Activated CD4-positive, alpha-beta T cell treated with anti-CD3 and anti-CD28 coated beads, Interleukin-2, amount 10 ng/mL, durations not matched to agents 24 days and 14 days (primary cell): ENCODE measurements at places on chromosomes 5 and 9. TPM values are rescaled to one million over a fixed set of nuclear protein-coding genes. Genes with fewer than 3 reads are reported as not detected.

CAST gene
- total RNA-seq, result 99.3 and 104 TPM in 2 replicates

LRRC19 gene
- not detected in 2 replicates for total RNA-seq

PCDHGA4 gene
- total RNA-seq, result 0.33 and 0.37 TPM in 2 replicates

DNA sequence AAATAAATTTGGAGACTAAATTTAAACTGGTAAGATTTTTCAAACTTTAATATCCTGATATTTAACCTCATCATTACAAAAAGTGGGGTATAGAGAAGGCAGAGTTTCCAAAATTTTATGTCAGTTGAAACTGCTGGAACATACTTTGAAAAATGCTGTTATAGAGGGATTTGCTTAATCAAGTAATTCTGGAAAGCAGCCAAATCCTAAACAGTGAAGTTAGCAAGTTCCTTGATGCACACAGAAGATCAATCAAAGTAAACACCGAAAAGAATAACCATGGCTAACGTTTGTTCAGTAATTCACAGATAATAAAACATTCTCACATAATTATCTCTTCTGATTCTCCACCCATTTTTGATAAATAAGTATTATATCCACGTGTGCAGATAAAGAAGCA is 8.1 kb upstream of the PRR16 start:
- H3K36me3 ChIP-seq, result no peaks in the 10 kb centered on the region
- no peak for DNase-seq
- peaks cover 3% of the 10 kb centered on the region for H3K4me1 ChIP-seq
- H3K4me3 ChIP-seq, result no peak overlapping the region

DNA sequence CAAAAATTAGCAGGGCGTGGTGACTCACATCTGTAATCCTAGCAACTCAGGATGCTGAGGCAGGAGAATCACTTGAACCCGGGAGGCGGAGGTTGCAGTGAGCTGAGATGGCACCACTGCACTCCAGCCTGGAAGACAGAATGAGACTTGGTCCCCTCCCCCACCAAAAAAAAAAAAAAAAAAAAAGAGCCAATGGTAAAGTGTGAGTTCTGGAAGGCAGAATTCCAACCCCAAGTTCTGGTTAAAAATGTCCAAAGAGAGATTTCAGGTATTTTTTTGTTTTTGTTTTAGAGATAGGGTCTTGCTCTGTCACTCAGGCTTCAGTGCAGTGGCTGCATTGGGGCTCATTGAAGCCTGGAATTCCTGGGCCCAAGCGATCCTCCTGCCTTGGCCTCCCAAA is 1.6 kb upstream of the SET start:
- peaks cover 28% of the 10 kb centered on the region for H3K36me3 ChIP-seq
- H3K27me3 ChIP-seq, result no peaks in the 10 kb centered on the region
- peak overlapping the region; percentile 40 for H3K4me3 ChIP-seq
- peaks cover 55% of the 10 kb centered on the region for H3K4me1 ChIP-seq

DNA sequence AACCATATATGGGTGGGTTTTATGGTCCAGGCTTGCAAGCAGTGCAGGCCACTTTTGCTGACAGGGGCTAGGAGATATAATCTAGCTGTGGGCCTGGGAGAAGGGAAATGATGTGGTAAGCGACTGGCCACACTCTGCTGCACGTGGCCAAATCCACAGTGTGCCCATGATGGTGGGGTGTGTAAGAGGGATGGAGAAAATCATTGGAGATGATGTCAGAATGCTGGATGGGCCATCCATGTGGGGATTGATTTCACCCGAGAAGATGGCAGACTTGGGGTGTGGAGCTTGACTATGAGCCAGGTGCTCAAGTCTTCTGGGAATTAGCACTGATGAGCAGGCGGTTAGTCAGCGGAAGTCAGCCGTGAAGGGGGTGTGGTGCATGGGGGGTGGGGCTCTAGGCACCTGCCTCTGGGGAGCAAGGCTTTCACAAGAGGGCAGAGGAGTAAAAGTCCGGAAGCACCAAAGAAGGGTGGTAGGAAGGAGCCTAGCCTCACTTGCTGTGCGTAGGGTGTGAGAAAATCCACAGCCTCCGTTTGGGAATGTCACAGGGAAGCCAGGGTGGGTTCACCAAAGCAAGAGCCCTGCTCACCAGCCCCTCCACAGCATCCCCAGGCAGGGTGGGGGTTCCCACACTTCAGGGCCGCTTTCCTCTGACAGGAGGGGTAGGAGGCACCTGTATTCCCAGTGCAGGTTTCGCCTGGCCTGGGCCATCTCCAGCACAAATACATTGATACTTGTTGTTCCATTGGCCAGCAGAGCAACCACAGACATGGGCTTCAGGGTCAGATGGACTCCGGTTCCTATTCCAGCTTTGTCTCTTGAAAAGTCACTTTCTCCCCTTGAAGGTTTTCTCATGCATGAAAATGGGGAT is 44.5 kb upstream of the ANGPTL2 start:
- H3K27me3 ChIP-seq, result peaks cover 2% of the 10 kb centered on the region
- no peak overlapping the region for H3K4me3 ChIP-seq
- DNase-seq, result no peak
- no peaks in the 10 kb centered on the region for H3K36me3 ChIP-seq
- H3K4me1 ChIP-seq, result peaks cover 22% of the 10 kb centered on the region
- no peak overlapping the region for H3K27ac ChIP-seq

DNA sequence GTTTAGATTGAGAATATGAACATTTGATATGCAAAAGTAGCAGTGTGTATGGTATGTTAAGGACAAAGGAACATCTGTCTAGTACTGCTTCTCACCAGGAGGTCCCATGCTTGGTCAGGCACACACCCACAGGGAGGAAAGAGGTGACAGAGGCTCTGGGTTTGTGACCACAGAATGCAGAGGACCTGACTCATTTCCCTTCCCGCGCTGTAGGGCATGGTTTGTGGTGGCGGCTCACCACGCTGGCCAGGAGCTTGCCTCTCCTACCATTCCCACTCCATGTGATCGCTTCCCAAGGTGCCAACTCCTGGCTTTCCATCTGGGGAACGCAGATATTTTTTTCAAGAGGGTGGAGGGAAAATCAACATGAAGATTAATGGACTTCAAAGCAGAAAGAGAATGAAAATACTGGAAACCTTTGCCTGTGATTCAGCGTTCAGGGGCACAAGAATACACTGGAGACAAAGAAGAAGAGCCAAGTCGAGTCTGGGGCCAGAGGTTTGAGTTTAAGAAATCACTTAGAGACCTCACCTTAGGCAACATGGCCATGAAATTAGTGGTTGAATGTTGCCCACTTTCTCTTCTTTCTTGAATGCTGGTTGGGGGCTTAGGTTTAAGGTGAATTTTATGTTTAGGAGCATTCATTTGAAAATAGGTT is 477.8 kb downstream of the CCDC171 start:
- H3K36me3 ChIP-seq, result no peaks in the 10 kb centered on the region
- H3K27ac ChIP-seq, result peak overlapping the region; percentile 0
- peaks cover 2% of the 10 kb centered on the region for H3K27me3 ChIP-seq
- peaks cover 7% of the 10 kb centered on the region for H3K4me1 ChIP-seq
- DNase-seq, result peak; percentile 67

- H3K36me3 ChIP-seq, result no peaks in the 10 kb centered on the region
- H3K4me1 ChIP-seq, result no peaks in the 10 kb centered on the region
- peaks cover 15% of the 10 kb centered on the region for H3K27me3 ChIP-seq
- DNase-seq, result no peak
- no peak overlapping the region for H3K27ac ChIP-seq
- H3K4me3 ChIP-seq, result no peak overlapping the region
Observed at GRCh38 chr9:113941056-113941455, 64.9 kb downstream of the ZNF618 start.

- no peaks in the 10 kb centered on the region for H3K4me1 ChIP-seq
- no peak for DNase-seq
- peaks cover 5% of the 10 kb centered on the region for H3K27me3 ChIP-seq
- H3K4me3 ChIP-seq, result no peak overlapping the region
- peaks cover 17% of the 10 kb centered on the region for H3K36me3 ChIP-seq
- no peak overlapping the region for H3K27ac ChIP-seq
Observed at GRCh38 chr9:114785866-114786650, 19.8 kb downstream of the TNFSF15 start.

- H3K27me3 ChIP-seq, result peaks cover 3% of the 10 kb centered on the region
- H3K4me1 ChIP-seq, result peaks cover 15% of the 10 kb centered on the region
- no peak overlapping the region for H3K4me3 ChIP-seq
- DNase-seq, result no peak
- no peaks in the 10 kb centered on the region for H3K36me3 ChIP-seq
Observed at GRCh38 chr5:143921525-143922311, 109.8 kb downstream of the HMHB1 start.

GRCh38 chr9:99433095-99433494 is 211.0 kb downstream of the SEC61B start:
- H3K4me1 ChIP-seq, result peaks cover 18% of the 10 kb centered on the region
- peak overlapping the region; percentile 69 for H3K27ac ChIP-seq
- H3K27me3 ChIP-seq, result no peaks in the 10 kb centered on the region
- H3K36me3 ChIP-seq, result no peaks in the 10 kb centered on the region
- H3K4me3 ChIP-seq, result no peak overlapping the region

DNA sequence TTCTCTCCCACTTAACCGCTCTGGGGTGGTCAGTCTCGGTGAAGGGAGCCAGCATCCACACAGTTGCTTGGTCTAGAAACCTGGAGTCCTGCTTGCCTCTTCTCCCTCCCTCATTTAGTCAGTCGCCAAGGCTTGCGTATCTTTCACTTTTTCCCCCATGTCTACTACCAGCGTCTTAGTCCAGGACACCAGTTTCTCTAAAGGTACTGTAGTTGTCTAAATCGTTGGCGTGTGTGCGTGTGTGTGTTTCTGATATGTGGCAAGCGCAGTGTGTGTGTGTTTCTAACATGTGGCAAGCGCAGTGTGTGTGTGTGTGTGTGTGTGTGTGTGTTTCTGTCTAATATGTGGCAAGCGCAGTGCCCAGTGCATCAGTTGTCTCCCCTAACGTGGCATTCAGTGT is 641 bp downstream of the ATP6V1G1 start:
- H3K36me3 ChIP-seq, result peaks cover 29% of the 10 kb centered on the region
- H3K27me3 ChIP-seq, result peaks cover 4% of the 10 kb centered on the region
- H3K4me3 ChIP-seq, result peak overlapping the region; percentile 98

- no peak overlapping the region for H3K27ac ChIP-seq
- H3K36me3 ChIP-seq, result no peaks in the 10 kb centered on the region
- no peaks in the 10 kb centered on the region for H3K4me1 ChIP-seq
- no peak for DNase-seq
Observed at GRCh38 chr9:117414220-117414905, 494 bp downstream of the ASTN2 start.

GRCh38 chr5:132095424-132095972 is 21.9 kb downstream of the CSF2 start:
- no peak for DNase-seq
- peaks cover 53% of the 10 kb centered on the region for H3K4me1 ChIP-seq
- H3K27ac ChIP-seq, result peak overlapping the region; percentile 75
- H3K36me3 ChIP-seq, result peaks cover 11% of the 10 kb centered on the region
- no peaks in the 10 kb centered on the region for H3K27me3 ChIP-seq

- peaks cover 4% of the 10 kb centered on the region for H3K27me3 ChIP-seq
- DNase-seq, result no peak
- H3K4me1 ChIP-seq, result peaks cover under 1% of the 10 kb centered on the region
- no peak overlapping the region for H3K4me3 ChIP-seq
- H3K36me3 ChIP-seq, result no peaks in the 10 kb centered on the region
Observed at GRCh38 chr5:68673823-68674180, 420.0 kb upstream of the SLC30A5 start.

DNA sequence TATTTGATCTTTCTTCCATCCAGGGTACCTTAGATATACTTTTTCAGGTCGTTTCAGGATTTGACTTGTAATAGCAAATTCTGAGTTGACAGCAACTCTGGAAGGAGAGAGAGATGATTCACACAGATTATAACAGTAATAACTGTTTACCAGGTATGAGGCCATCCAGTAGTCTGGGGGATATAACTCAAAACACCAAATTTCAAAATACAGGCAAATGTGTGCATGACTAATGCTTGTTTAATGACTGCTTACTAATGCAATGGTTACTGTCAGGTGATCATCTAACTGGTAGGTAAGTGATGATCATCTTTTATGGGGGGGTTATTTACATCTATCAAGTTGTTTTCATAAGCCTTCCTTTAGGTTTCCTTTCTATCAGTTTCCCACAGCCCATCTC is 412.3 kb downstream of the MAT2B start:
- no peak for DNase-seq
- no peaks in the 10 kb centered on the region for H3K4me1 ChIP-seq
- no peak overlapping the region for H3K27ac ChIP-seq

- H3K27ac ChIP-seq, result no peak overlapping the region
- no peaks in the 10 kb centered on the region for H3K27me3 ChIP-seq
- no peaks in the 10 kb centered on the region for H3K36me3 ChIP-seq
- DNase-seq, result no peak
Observed at GRCh38 chr9:79862921-79863890, 291.4 kb downstream of the TLE4 start.

DNA sequence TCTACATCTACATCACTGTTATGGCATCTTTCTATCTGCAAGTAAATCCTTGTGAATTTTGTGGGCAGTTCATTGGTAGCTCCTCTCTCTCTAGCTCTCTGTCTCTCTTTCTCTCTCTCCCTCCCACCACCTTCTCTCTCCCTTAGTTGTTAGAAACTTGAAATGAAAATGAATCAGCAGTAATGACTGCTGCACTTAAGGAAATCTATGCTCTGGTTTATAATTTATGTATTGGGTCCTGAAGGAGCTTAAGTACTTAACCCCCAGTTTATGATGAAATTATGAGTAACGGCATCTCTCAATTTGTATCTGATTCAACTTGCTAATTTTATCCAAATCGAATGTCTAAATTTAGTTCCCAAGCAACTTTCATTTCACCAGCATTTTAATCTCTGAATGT is 52.0 kb upstream of the PTGER4 start:
- H3K4me3 ChIP-seq, result no peak overlapping the region
- no peak overlapping the region for H3K27ac ChIP-seq
- no peak for DNase-seq
- no peaks in the 10 kb centered on the region for H3K27me3 ChIP-seq

DNA sequence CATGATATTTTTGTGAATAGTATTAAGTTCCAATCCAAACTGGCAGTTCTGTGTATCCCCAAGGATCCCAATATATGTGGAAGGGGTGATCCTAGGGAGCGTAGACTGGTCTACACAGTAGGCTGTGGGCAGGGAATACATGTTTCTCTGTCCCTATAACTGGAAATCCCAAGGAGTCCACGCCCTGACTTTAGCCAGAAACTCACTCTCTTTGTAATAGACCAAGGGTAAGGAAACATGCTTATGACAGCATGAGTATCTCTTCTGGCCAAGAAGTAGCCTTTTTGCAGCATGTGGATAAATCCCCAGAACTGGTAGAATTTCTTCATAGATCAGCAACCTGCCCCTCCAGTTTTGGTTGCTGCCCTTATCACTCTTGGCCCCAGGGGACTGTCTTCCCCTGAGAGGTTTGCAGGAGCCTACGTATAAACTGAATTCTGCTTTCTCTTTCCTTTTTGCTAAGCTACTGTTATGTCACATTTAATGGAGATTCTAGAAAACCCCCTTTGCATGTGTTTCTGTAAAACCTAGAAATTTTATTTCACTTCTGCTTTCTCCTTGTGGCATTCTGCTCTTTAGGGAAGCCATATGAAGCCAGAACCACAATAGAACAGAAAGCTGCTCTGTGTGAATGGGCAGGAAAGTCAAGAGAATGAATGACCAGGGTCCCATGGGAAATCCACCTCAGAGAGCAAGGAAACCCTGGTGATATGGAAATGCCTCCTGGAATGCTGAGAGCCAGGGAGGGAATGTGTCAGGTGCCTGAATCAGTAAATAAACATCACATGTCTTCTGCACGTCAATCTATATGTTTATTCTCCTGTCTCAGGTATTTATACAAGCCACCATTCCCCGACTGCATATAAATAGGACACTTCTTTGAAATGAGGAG is 3.5 kb downstream of the IFNA2 start:
- peaks cover 11% of the 10 kb centered on the region for H3K4me1 ChIP-seq
- H3K4me3 ChIP-seq, result no peak overlapping the region
- H3K36me3 ChIP-seq, result no peaks in the 10 kb centered on the region

GRCh38 chr5:114782869-114783268 is 386.8 kb downstream of the TRIM36 start:
- H3K36me3 ChIP-seq, result no peaks in the 10 kb centered on the region
- no peaks in the 10 kb centered on the region for H3K27me3 ChIP-seq
- no peaks in the 10 kb centered on the region for H3K4me1 ChIP-seq
- H3K27ac ChIP-seq, result no peak overlapping the region
- no peak overlapping the region for H3K4me3 ChIP-seq

GRCh38 chr9:99919930-99920329 is 13.5 kb downstream of the STX17 start:
- H3K27ac ChIP-seq, result no peak overlapping the region
- peaks cover 31% of the 10 kb centered on the region for H3K4me1 ChIP-seq
- H3K27me3 ChIP-seq, result no peaks in the 10 kb centered on the region
